Activated T-helper 2 cell treated with anti-CD3 and anti-CD28 coated beads, Interferon-gamma antibody, Interleukin-2, Interleukin-4, amounts not matched to agents 10 μg/mL and 5 μg/mL and 100 μg/mL, durations not matched to agents 14 hours and 24 hours and 36 hours (primary cell): ENCODE measurements at places on chromosomes 6 and 20. TPM values are rescaled to one million over a fixed set of nuclear protein-coding genes. Genes with fewer than 3 reads are reported as not detected.

The FOXA2 gene
- total RNA-seq: not detected in 2 replicates

The ACOT8 gene
- 28.0 and 29.1 TPM in 2 replicates for total RNA-seq

DNA sequence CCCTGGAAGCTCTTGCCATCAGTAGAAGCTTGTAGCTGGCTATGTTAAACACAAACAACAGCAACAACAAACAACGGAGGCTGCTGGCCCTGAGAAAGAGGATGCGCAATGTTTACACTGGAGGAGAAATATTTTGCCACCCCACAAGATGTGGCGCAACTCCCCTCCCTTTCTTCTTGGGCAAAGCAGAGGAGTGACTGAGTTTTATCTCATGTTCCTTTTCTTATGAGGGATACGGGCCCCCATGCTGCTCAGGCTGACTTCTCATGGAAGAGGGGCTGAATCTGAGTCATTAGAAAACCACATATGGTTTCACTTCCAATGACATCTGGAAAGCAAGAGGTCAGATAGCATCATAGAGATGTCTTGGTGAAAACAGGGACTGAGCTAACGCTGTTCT is 75.9 kb upstream of the HDDC2 start:
- no peak for DNase-seq

- no peak for DNase-seq
Observed at GRCh38 chr6:117553142-117553541, 49.2 kb downstream of the GOPC start.

DNA sequence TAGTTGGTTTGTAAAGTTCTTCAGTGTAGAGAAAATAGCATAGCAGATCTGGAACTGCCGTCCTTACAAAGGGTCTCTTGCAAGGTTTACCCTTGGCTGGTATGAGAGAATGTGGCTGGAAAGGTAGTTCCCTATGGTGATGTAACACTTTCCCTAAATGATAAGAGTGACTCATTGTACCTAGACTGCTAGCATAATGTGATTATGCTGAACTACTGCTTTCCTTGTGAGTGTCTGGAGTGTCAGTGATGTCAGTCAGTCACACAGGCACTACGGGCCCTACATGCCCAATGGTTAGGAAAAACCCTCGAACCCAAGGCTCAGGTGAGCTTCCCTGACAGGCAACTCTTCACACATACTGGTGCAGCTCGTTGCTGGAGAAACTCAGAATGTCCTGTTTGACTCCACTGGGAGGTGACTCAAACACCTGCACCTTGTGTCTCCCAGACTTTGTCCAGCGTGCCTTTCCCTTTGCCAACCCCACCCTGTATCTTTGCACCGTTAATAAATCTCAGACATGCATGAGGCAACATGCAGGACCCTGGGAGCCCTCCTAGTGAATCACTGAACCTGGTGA is 28.4 kb upstream of the LY86 start:
- no peak for DNase-seq

GRCh38 chr6:22208026-22208425 is 88.8 kb downstream of the PRL start:
- DNase-seq: no peak

- no peak for DNase-seq
Observed at GRCh38 chr6:157806856-157807215, 16.2 kb upstream of the SNX9 start.

- no peak for DNase-seq
Observed at GRCh38 chr6:100554228-100554627, 89.5 kb upstream of the SIM1 start.

GRCh38 chr6:139109558-139109957 is 25.3 kb upstream of the HECA start:
- no peak for DNase-seq

GRCh38 chr6:107732461-107732860 is 91.7 kb downstream of the SCML4 start:
- DNase-seq: no peak

DNA sequence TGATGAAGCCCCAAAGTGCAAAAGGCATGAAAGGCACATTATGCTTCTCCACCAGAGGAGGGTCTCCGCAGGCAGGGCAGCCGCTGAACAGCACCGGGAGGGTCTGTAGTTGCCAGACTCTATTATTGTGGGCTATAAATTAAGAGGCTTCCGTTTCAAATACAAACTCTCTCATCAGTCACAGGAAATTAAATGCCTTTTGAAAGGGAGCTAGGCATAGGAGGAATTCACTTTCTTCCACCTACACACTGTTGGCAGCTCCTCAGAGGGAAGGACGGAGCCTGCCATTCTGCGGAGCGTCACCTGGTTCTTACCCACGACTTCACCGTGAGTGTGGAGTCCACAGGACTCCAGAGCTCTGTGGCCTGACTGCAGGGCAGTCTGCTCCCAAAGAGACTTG is 140.8 kb upstream of the AGPAT4 start:
- DNase-seq: no peak
